Pulmonary artery endothelial cell (primary cell): ENCODE measurements at places on chromosomes 11 and 22. TPM values are rescaled to one million over a fixed set of nuclear protein-coding genes. Genes with fewer than 3 reads are reported as not detected.

SOX10 gene
- total RNA-seq, result not detected in 2 replicates

ANO1 gene
- total RNA-seq, result 0.21 and 0.33 TPM in 2 replicates

TAGLN gene
- 41.3 and 92.3 TPM in 2 replicates for total RNA-seq

DERL3 gene
- 0.26 and 1.5 TPM in 2 replicates for total RNA-seq

GPR83 gene
- not detected in 2 replicates for total RNA-seq

LARGE1 gene
- total RNA-seq, result 2.8 and 3.9 TPM in 2 replicates

SLC6A5 gene
- total RNA-seq, result not detected in 2 replicates

PDE2A gene
- total RNA-seq, result 8.4 and 25.3 TPM in 2 replicates

BTBD18 gene
- total RNA-seq, result not detected in 2 replicates

RGL4 gene
- not detected in 2 replicates for total RNA-seq

CPT1B gene
- 0.92 and 2.7 TPM in 2 replicates for total RNA-seq

BIRC3 gene
- total RNA-seq, result 3.5 and 12.0 TPM in 2 replicates

C11orf42 gene
- not detected in 2 replicates for total RNA-seq

SERPING1 gene
- total RNA-seq, result 0.11 TPM in 1 of 2 replicates, not detected in the other

MRGPRX3 gene
- total RNA-seq, result not detected in 2 replicates

OR10A2 gene
- not detected in 2 replicates for total RNA-seq

IGSF22 gene
- not detected in 2 replicates for total RNA-seq

RBM4B gene
- 16.9 and 25.9 TPM in 2 replicates for total RNA-seq

TP53AIP1 gene
- not detected in 2 replicates for total RNA-seq

SLC22A8 gene
- total RNA-seq, result not detected in 2 replicates

CSNK2A3 gene
- total RNA-seq, result 1.4 and 3.6 TPM in 2 replicates

USH1C gene
- not detected in 2 replicates for total RNA-seq

NXF1 gene
- total RNA-seq, result 14.8 and 38.9 TPM in 2 replicates

CCDC88B gene
- 0.88 and 1.6 TPM in 2 replicates for total RNA-seq

OOSP1 gene
- not detected in 2 replicates for total RNA-seq

RTN4RL2 gene
- 0.07 TPM in 2 replicates for total RNA-seq

LGALS12 gene
- not detected in 2 replicates for total RNA-seq

KRTAP5-7 gene
- total RNA-seq, result not detected in 2 replicates

MICALL1 gene
- total RNA-seq, result 24.5 and 30.9 TPM in 2 replicates

UCP2 gene
- total RNA-seq, result 0.59 and 1.1 TPM in 2 replicates

KIF18A gene
- total RNA-seq, result 8.3 and 16.3 TPM in 2 replicates

CARD10 gene
- 26.9 and 39.7 TPM in 2 replicates for total RNA-seq

SEC14L6 gene
- 0.04 TPM in 1 of 2 replicates, not detected in the other for total RNA-seq

OR2AG1 gene
- total RNA-seq, result under 0.01 TPM in 1 of 2 replicates, not detected in the other

LZTR1 gene
- total RNA-seq, result 51.1 and 69.5 TPM in 2 replicates

MS4A3 gene
- not detected in 2 replicates for total RNA-seq

RCOR2 gene
- total RNA-seq, result 0.21 and 1.3 TPM in 2 replicates

OR56A1 gene
- not detected in 2 replicates for total RNA-seq

C1QTNF4 gene
- 0.11 and 0.13 TPM in 2 replicates for total RNA-seq

LRRC75B gene
- total RNA-seq, result 3.9 and 4.3 TPM in 2 replicates
